Caco-2 (cell line): ENCODE measurements at places on chromosomes 3 and 15. TPM values are rescaled to one million over a fixed set of nuclear protein-coding genes. Genes with fewer than 3 reads are reported as not detected.

Gene SCAANT1
- not detected in 2 replicates for total RNA-seq

DNA sequence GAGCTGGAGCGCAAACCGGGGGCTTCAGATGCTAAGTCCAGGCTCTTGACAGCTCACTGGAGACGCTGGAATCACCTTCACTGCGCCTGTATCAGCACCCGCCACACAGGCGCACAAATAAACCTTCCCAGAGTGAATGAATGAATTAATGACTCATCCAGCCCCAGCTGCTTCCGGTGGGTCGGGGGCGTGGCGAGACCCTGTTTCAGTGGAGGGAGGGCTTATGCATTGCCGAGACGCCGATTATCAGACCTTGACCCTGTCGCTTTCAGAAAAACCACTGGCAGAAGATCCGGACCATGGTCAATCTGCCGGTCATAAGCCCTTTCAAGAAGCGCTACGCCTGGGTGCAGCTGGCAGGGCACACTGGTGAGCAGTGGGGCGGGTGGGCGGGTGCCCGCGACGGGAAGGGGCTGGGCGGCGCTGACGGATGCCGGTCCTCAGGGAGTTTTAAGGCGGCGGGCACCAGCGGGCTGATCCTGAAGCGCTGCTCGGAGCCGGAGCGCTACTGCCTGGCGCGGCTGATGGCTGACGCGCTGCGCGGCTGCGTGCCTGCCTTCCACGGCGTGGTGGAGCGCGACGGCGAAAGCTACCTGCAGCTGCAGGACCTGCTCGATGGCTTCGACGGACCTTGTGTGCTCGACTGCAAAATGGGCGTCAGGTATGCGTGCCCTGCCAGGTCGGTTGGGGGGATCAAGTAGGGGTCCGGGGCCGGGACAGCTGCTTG, 7.7 kb downstream of the ITPKA start:
- H3K36me3 ChIP-seq, result no peaks in the 10 kb centered on the region; the same call in 1 of the 2 replicates
- no peak overlapping the region for H3K4me3 ChIP-seq
- no peak overlapping the region for H3K27ac ChIP-seq
- H3K4me1 ChIP-seq, result peaks cover 6% of the 10 kb centered on the region; the same call in 1 of the 2 replicates

- H3K27ac ChIP-seq, result no peak overlapping the region
- H3K27me3 ChIP-seq, result no peaks in the 10 kb centered on the region
- DNase-seq, result no peak
- no peaks in the 10 kb centered on the region for H3K36me3 ChIP-seq
Measured at GRCh38 chr3:117586161-117586560, 876.6 kb downstream of the TUSC7 start.

GRCh38 chr3:29279806-29280205, 1.1 kb upstream of the RBMS3 start:
- H3K36me3 ChIP-seq, result no peaks in the 10 kb centered on the region
- H3K27ac ChIP-seq, result no peak overlapping the region
- H3K4me1 ChIP-seq, result peaks cover 7% of the 10 kb centered on the region; the same call in 1 of the 2 replicates
